WTC11 (cell line): ENCODE measurements at places on chromosomes 1 and 21.

DNA sequence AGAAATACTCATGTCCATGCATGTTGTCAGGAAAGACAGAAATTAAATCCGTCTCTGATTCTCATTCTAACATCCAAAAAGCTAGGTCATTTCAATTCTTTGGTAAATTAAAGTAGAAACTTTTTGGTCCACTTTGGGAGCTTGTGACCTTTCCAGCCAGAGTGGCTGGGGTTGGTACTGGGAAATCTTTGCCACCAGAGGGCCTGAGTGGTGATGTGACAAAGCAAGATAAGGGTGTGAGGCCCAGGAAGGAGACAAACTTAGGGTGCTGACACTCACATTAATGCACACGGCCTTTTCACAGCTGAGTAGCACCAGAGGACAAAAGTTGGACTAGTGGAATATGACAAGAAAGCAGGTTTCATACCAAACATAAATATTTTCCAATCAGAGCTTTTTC lies 144.3 kb downstream of the DNM3 start:
- DNase-seq = no peak

- no peak for DNase-seq
Observed at GRCh38 chr1:4587721-4588120, 66.7 kb upstream of the AJAP1 start.

- DNase-seq = no peak
Observed at GRCh38 chr1:153933430-153933829, 10.7 kb upstream of the GATAD2B start.

- DNase-seq = no peak
Observed at GRCh38 chr1:197902131-197902453, 338 bp upstream of the C1orf53 start.

- no peak for DNase-seq
Observed at GRCh38 chr1:113095790-113096455, 22.9 kb downstream of the LRIG2 start.

DNA sequence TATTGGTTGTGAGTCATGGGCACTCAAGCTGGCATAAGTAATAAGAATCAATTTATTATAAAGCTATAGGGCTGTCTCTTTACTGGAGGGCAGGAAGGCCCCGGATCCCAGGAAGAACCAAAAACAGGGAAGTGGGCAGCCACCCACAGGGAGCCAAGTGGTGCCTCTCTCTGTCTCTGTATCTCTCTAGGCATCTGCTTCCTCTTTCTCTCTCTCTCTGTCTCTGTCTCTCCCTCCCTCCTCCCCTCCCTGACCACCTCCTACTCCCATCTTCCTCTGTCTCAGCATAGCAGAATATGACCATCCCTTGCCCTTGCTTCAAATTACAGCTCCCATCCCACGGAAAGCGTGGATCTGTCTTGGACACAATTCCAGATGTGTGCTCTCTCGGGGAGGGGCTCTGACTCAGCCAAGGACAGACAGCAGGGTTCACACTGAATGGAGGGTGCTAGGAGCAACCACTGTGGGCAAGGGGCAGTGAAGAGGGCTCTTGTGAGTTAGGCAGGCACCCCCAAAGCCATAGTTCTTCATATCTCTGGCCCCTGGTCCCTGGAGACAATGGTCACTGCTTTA lies 80.4 kb upstream of the LPGAT1 start:
- no peak for DNase-seq

DNA sequence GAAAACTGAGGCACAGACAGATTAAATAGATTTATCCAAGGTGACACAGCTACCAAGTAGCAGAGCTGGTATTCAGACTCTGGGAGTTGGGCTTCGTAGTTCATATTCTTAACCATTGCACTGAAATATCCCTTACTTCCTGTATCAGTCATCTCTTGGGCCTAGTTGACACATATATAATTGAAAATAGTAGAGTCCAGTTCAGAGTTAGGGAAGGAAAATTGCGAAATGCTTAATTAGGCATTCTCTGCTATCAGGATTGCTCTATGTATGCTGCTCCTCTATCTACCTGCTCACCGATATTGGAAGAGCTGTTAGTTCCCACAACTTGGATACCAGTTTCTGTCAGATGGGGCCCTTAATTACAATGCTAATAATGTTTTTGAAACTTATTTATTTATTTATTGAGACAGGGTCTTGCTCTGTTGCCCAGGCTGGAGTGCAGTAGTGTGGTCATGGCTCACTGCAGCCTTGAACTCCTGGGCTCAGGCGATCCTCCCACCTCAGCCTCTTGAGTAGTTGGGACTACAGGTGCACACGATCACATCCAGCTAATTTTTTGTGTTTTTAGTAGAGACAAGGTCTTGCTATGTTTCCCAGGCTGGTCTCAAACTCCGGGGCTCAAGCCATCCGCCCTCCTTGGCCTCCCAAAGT lies 8.2 kb downstream of the RCOR3 start:
- no peak for DNase-seq

- DNase-seq = no peak
Observed at GRCh38 chr1:147611021-147611426, 59.3 kb downstream of the ACP6 start.

DNA sequence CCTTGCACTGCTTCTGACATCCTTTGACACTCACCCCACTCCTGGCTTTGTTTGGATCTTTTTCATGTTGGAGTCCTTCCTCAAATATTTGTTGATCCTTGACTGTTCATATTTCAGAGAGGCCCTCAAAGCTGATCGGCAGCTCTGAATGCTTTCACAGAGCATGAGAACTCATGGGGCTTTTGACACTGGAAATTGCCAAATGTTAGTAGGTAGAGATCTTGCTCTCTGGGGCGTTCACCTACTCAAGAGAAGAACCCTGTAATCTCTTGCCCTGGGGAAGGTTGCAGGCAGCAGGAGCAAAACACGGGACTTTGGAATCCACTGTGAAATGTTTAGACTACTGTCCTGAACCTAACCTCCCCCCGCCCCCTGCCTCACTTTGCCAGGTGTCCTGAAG lies 67.4 kb upstream of the STUM start:
- DNase-seq = no peak
